Prostate gland (tissue), 2 donors: ENCODE measurements at places on chromosomes 3 and 15. TPM values are rescaled to one million over a fixed set of nuclear protein-coding genes. Genes with fewer than 3 reads are reported as not detected.
A peak's percentile ranks its signal among the peaks of the same experiment; 100 is the strongest.

Gene ITIH1
- total RNA-seq, result not detected

Gene THPO
- not detected for total RNA-seq

Gene P3H2
- total RNA-seq, result 82.8 TPM

Gene MKRN3
- total RNA-seq, result 1.8 TPM

Gene MKRN2
- 54.5 TPM for total RNA-seq

GRCh38 chr15:80929689-80930088 lies 59.9 kb downstream of the MESD start:
- no peak overlapping the region for H3K27ac ChIP-seq
- H3K27me3 ChIP-seq, result no peaks in the 10 kb centered on the region
- no peaks in the 10 kb centered on the region for H3K36me3 ChIP-seq
- H3K4me1 ChIP-seq, result no peaks in the 10 kb centered on the region
- H3K4me3 ChIP-seq, result no peak overlapping the region

DNA sequence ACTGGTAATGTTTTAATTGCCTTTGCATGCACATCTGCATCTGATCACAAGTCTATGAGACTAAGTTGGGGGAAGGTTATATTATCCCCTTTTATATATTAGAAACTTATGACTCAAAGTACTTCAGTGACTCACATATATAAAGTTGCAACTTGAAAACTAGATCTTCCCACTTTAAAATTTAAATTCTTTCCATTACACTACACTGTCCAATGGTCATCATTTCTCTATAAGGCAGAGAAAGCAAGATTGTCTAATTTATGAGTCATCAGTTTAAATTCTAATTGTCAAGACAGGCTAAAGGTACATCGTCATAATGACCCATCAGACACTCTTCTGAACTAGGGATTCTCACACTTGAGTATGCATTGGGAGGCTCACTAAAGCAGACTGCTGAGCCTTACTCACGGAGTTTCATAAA lies 37.9 kb downstream of the CPA3 start:
- DNase-seq, result no peak
- no peak overlapping the region for H3K27ac ChIP-seq
- H3K27me3 ChIP-seq, result no peaks in the 10 kb centered on the region
- no peaks in the 10 kb centered on the region for H3K4me1 ChIP-seq
- no peak overlapping the region for H3K4me3 ChIP-seq
- no peaks in the 10 kb centered on the region for H3K36me3 ChIP-seq

- no peak overlapping the region for H3K4me3 ChIP-seq
- no peaks in the 10 kb centered on the region for H3K27me3 ChIP-seq
- H3K27ac ChIP-seq, result no peak overlapping the region
- no peak for DNase-seq
These were observed 1.1 kb downstream of the TM6SF1 start for GRCh38 chr15:83108266-83109219.

DNA sequence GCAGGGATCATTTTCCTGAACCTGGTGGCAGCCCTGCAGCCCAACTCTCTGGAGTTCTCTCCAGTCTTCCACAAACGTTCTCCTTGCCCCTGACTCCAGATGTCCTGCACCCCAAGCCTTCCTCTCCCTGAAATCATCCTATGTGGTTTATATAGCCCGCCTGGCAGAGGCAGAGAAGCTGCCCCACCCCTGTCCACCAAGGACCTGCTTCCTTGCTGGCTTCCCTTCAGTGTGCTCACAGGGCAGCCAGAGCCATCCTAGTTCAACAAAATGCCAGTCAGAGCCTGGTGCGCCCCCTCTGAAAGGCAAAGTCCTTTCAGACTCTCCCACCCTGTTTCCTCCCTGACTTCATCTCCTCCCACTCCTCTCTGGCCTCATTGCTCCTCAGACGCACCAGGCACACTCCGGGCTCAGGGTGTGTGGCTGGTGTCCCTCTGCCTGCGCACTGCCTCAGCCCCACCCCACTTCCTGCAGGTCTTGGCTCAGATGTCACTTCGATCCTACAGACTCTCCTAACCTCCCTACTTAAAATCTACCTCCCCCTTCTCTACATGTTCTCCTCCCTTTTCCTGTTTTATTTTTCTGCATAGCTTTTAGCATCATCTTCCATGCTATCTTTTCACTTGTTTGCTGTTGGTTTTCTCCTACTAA lies 5.9 kb downstream of the KBTBD13 start:
- H3K27me3 ChIP-seq, result no peaks in the 10 kb centered on the region
- no peak overlapping the region for H3K4me3 ChIP-seq
- H3K27ac ChIP-seq, result peak overlapping the region; percentile 21
- DNase-seq, result peak; percentile 22
- H3K36me3 ChIP-seq, result no peaks in the 10 kb centered on the region

DNA sequence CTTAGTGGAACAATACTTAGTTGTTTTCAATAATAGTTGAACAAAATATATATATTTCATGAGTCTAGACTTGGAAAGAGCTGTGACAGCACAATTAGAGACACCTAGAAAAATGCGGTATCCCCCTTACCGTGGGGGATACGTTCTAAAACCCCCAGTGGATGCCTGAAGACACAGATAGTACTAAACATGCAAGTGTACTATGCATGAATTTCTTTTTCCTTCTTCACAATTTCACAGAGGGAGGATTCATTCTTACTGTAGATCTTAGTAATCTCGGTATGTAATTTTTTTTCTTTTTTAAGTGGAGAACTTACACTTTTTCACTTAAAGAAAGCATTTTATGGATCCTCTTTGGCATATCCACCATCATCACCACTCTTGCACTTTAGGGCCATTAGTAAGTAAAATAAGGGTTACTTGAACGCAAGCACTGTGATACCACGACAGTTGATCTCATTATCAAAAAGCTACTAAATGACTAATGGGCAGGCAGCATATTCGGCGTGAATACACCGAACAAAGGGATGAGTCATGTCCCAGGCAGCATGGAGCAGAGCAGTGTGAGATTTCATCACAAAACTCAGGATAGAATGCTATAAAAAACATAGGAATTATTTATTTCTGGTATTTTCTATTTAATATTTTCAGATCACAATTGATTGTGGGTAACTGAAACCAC lies 72.3 kb upstream of the ZNF280D start:
- no peak for DNase-seq
- H3K27me3 ChIP-seq, result no peaks in the 10 kb centered on the region
- H3K4me1 ChIP-seq, result no peaks in the 10 kb centered on the region
- no peak overlapping the region for H3K4me3 ChIP-seq
- no peaks in the 10 kb centered on the region for H3K36me3 ChIP-seq
- no peak overlapping the region for H3K27ac ChIP-seq

GRCh38 chr3:125271127-125271526 lies 58.6 kb upstream of the SLC12A8 start:
- no peaks in the 10 kb centered on the region for H3K4me1 ChIP-seq
- DNase-seq, result no peak
- no peaks in the 10 kb centered on the region for H3K36me3 ChIP-seq
- no peaks in the 10 kb centered on the region for H3K27me3 ChIP-seq
- H3K27ac ChIP-seq, result no peak overlapping the region

DNA sequence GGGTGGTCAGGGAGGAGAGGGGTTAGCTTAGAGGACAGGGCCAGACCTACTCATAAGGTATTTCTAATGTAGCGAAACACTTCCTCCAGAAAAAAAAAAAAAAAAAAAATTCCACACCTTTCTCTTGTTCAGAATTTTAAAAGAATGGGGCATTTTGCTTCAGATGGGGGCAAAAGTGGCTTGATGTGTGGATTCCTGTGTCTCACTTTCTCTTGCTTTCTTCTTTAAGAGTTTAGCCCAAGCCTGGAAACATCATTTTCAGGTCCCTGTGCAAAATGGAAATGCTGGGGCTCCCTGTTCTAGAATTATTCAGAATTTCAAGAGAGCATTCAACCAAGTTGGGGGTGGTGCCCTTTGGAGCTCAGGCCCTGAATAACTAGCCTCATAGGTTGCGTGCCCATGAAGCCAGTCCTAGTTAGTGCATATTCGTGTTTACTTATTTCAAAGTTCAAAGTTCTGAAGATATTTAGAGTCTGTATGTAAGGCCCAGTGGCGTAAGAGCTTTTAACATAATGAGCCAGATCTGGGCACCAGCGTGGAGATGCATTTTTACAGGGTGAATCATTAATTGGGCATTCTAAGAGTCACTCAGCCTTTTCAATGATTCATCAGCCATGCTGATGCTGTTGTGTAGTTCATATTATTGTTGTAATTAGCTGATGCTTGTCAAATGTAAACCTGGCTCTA lies 104.5 kb downstream of the RPLP1 start:
- no peak overlapping the region for H3K27ac ChIP-seq
- H3K4me3 ChIP-seq, result no peak overlapping the region
- peaks cover 7% of the 10 kb centered on the region for H3K4me1 ChIP-seq
- no peaks in the 10 kb centered on the region for H3K27me3 ChIP-seq
- H3K36me3 ChIP-seq, result no peaks in the 10 kb centered on the region
- no peak for DNase-seq

GRCh38 chr3:108100906-108101660 lies 10.3 kb upstream of the CD47 start:
- no peaks in the 10 kb centered on the region for H3K27me3 ChIP-seq
- DNase-seq, result no peak
- no peak overlapping the region for H3K4me3 ChIP-seq
- H3K36me3 ChIP-seq, result no peaks in the 10 kb centered on the region
- H3K27ac ChIP-seq, result no peak overlapping the region
- H3K4me1 ChIP-seq, result no peaks in the 10 kb centered on the region

DNA sequence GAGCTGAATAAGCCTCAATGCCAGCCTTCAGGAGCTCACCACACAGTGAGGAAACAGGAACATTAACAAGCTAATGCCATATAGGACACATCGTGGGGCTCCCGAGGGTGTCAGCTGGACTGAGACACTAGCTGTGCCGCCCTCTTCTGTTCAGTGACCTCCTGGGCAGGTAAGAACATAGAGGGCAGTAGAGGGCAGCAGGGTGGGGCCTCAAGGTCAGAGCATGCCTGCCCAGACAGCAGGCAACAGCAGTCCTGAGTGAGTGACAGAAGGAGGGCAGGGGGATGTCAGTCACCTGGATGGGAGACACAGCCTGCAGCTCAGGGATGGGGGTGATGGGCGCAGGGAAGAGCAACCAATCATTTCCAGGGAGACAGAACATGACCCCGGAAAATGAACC lies 15.5 kb downstream of the NTRK3 start:
- H3K27me3 ChIP-seq, result no peaks in the 10 kb centered on the region
- no peak for DNase-seq
- H3K36me3 ChIP-seq, result no peaks in the 10 kb centered on the region
- H3K4me3 ChIP-seq, result no peak overlapping the region
- no peak overlapping the region for H3K27ac ChIP-seq

DNA sequence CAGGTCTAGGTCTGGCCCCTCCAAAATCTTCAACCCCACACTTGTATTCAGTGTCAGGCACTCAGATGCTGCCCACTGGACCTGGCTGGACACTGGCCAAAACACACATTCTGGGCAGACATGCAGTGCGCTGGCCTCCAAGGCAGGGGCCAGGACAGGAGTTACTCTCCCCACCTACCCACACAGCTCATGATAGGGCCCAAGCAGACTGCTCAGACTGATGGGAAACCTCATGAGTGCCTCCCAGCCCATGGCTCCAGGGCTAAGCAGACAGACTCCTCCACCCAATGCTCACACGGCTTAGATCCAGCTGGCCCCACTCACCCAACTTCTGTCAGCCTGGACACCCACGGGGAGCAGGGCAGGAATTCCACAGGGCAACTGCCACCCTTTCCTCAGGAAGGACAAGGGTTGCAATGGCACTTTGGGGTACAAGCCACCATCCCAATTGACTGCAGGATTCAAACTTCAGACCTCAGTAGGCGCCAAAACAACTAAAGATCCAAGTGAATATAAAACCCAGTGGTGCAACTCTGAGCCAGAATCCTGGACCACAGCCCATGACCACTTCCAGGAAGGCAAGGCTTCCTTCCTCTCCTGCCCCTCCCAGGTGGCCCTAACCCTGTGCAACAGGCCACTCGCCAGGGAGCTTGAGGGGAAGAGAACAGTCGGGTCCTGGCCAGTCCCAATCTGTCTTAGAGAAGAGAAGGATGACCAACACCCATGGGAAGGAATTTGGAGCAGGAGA lies 1.4 kb downstream of the LTF start:
- H3K4me1 ChIP-seq, result no peaks in the 10 kb centered on the region
- no peak overlapping the region for H3K27ac ChIP-seq
- H3K36me3 ChIP-seq, result no peaks in the 10 kb centered on the region
- H3K4me3 ChIP-seq, result no peak overlapping the region

- H3K27ac ChIP-seq, result no peak overlapping the region
- no peak overlapping the region for H3K4me3 ChIP-seq
- H3K4me1 ChIP-seq, result peaks cover 4% of the 10 kb centered on the region
- no peaks in the 10 kb centered on the region for H3K27me3 ChIP-seq
These were observed 70.4 kb downstream of the SATB1 start for GRCh38 chr3:18354701-18355100.

- H3K27ac ChIP-seq, result peak overlapping the region; percentile 81
- H3K4me1 ChIP-seq, result peaks cover 22% of the 10 kb centered on the region
- H3K4me3 ChIP-seq, result no peak overlapping the region
These were observed 17.6 kb downstream of the C15orf62 start for GRCh38 chr15:40787344-40787841.

- no peak overlapping the region for H3K27ac ChIP-seq
- no peaks in the 10 kb centered on the region for H3K36me3 ChIP-seq
- no peaks in the 10 kb centered on the region for H3K4me1 ChIP-seq
These were observed 68.0 kb downstream of the MDFIC2 start for GRCh38 chr3:70244422-70244821.

- no peaks in the 10 kb centered on the region for H3K36me3 ChIP-seq
- H3K4me1 ChIP-seq, result no peaks in the 10 kb centered on the region
- no peak overlapping the region for H3K4me3 ChIP-seq
- no peaks in the 10 kb centered on the region for H3K27me3 ChIP-seq
- H3K27ac ChIP-seq, result no peak overlapping the region
- no peak for DNase-seq
These were observed 222.1 kb downstream of the LRTM1 start for GRCh38 chr3:54705730-54706129.
